ENCODE measurements at places on chromosomes 5 and 9.
A peak's percentile ranks its signal among the peaks of the same experiment; 100 is the strongest.

DNA sequence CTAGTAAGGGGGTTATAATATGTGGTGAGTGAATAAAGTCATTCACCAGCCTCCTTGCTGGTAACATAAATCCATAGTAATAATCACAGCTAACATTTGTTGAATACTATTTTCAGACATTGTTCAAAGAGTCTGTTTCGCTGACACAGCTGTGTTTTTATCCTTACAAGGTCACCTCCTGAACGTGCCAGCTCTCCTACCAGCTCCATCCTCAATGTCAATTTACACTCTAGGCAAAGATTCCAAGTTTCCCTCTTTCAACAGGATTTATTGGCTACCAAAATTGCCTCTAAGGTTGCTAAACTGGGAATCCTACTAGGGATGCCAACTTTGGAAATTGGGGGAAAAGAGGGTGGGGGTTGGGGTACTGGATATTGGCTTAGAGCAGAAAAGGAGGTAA lies 30.7 kb upstream of the SMC5 start:
- no peak for DNase-seq

DNA sequence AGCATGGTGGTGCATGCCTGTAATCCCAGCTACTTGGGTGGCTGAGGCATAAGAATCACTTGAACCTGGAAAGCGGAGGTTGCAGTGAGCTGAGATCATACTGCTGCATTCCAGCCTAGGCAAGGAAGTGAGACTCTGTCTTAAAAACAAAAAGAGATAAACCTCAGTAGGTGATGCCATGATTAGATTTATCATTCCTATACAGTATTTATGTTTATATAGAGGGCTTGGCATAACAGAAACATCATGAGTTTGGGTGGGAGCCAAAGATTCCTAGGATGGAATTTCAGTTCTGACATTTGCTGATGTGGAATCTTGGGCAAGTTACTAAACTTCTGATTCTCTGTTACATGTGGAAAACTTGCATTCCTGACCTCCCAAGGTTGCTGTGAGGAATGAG lies 22.3 kb downstream of the RFK start:
- DNase-seq, result peak; percentile 85

DNA sequence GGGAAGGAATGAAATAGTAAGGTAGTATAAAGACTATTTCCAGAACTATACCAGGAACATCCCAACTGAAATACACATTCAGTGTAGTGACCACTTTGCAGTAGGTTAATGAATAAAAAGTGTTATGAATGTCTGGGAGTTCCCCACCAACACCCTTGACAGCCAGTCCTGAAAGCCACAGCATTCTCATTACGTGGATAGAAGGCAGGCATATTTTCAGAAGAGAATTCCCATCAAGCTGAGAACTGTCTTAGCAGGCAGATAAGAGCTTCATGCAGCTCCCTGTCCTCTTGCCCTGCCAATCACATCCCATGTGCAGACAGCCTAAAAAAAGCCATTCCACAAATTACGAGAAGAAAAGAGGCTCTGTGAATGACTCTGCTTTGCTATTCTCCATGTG lies 695.0 kb downstream of the DTWD2 start:
- DNase-seq, result no peak

- DNase-seq, result no peak
Measured at GRCh38 chr9:68819065-68819464, 114.0 kb downstream of the PIP5K1B start.

DNA sequence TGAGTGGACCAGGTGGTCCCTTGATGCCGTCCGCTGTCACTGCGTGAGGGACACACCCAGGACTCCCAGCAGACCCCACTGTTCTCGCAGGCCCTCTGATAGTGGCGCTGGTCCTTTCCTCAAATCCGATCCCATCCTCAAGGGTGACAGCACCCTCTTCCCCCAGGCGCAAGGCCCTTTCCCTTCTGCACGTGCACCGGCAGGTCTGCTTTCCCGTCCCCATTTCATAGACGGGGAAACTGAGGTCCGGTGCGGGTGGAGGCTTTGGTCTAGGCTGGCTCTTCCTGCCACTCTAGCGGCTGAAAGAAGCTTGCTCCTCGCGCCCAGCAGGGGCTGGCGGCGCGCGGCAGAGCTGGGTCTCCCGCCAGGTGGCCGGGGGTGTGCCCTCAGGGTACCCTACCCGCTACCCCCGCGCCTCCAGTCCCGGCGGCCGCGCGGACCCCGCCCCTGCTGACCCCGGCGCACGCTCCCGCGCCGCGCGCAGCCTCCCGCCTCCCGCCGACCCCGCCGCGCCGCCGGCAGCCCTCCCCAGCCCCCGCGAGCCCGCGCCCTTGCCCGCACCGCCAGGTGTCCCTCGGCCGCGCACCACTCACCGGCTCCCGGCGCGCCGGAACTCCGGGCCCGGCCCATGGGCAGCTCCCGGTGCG lies 453 bp downstream of the RASGEF1C start:
- no peak for DNase-seq

DNA sequence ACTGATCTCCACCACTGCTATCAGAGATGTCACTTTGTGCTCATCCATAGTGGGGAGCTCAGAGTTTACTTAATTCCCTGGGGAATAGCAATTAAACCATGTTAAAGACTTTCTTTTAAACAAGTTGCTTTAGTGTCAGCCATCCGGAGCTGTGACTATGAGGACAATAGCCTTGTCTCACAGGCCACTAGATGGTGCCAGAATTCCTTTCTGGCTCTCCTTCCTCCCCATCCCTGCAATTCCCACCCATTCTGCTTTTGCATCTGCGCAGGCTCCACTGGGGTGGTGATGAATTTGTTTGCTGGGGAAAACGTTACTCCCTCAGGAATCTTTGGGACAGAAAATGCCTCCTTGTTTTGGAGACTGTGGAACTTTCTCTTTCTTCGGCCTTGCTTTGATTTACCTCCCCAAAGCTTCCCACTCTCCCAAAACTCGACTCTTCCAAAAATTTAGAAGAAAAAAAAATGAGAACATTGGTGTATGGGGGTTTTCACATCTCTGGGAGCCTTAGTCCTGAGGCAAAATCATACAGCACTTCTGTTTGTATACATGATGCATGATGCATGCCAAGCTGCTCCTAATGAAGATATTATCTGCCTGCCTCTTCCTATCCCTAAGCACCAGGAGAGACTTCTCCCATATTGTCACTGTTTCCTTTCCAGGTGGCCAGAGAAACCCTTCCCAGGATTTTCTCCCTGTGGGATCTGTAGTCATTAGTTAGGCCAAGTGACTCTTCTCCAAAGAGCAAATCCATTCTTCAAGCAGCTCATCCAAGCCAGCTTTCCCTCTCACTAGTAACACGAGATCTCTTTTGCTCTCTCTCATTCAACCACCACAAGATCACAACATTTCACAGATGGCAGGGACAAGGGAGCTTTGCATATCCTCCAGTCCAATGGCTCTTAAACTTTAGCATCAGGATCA lies 466.1 kb downstream of the TLR4 start:
- DNase-seq, result peak; percentile 29

DNA sequence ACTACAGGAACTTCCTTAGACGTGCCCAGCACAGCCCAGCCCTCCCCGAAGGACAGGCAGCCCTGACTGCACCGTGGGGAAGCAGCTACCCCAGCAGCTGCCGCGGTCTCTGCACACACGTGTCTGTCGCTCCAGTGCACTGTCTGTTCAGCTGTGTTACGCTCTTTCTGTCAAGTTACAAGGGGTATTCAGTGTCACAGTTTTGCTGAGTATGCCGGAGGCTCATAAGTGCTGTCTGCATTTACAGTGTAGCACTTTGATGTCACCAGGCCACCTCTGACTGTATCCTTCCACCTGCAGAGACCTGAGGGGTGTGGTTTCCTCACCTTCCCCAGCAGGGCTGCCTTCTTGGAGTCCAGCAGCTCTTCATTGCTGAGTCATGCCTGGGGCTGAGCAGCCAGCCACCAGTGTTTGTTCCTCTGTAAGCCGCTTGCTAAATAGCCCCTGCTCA lies 126.8 kb downstream of the EHMT1 start:
- no peak for DNase-seq

DNA sequence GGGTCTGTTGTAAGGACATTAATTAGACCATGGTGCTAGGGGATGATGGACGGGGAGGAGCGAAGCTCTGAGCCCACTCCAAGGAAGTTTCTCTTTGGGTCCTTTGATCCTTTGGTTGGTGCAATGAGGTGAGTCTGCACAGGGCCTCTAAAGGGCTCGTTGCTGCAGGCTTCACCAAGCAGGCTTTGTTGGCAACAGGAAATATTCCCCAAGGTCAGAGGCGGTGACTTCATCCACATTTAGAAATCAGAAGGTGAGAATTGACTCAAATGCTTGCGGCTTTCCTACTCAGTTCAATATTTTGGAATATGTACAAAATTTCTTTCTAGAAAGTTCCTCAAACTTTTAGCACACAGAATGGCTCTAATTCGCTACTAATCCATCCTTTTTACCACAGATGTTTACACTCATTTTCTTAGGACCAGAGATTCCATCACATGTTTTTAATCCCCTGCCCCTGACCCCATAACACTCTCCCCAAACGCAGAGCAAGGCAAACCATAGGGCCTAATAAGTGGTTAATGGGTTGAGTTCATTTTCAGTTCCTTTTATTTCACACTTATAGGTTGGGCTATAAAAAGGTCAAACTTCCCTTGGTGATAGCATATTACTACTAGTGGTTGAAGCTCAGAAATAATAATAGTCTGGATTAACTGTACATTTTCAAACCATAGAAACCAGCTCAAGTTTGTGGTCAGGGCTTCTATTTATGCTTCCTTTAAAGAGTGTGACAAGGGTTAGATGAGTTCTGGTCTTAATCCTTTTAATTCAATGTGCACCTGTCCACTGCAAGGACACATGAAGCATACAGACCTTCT lies 37.3 kb upstream of the TMEM252 start:
- no peak for DNase-seq

DNA sequence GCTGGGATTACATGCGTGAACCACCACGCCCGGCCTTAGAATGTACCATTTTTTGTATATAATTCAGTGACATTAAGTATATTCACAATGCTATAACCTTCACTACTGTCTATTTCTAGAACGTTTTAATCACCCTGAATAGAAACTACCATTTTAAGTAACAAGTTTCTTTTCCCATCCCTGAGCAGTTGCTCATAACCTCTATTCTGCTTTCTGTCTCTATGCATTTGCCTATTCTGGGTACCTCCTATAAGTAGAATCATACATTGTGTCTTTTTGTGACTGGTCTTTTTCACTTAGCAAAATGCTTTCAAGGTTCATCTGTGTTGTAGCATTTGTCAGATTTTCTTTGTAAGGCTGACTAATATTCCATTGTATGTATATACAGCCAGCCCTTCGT lies 39.9 kb downstream of the DDX46 start:
- no peak for DNase-seq

DNA sequence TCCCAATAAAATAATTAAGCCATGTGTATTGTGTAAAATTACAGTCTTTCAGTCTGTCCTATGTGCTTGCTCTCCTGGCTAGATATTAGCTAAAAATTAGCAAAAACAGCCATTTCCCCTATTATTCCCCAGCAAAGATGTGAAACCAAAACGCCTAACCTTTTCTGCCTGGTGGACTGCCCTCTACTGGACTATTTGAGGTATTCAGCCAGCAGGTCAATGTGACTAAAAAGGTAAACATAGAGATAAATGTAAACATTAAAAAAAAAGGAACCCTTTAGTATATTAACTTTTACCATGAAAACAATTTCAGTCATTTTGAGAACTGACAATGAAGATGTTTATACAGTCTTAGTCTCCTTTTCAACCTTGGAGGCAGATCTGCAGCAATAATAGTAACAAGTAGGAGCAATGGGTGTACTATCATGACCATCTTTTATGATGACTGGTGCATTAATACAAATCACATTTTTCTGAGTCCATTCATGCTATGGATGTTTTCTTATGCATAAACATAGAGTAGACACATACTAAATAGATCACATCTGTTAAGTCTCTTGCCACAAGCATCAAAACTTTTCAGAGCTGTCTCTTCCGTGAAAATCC lies 10.1 kb downstream of the ATG12 start:
- peak; percentile 40 for DNase-seq

DNA sequence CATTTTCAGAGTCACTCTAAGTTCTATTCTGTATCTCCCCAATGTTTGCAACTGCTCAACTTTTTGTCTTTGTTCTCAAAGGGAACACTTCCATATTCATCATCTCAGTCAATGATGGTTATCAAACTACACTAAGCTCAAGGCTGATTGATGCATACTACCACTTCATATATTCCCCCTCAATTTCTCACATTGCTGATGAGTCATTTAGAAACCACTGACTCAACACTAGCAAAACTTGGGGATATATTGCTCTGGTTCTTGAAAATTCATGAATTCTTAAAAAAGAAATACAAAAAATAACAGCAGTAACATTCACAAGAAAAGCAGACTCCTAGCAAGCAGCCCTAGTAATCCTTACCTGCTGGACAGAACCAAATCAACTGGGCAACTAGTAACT lies 52.2 kb downstream of the ABHD17B start:
- DNase-seq, result peak; percentile 59

DNA sequence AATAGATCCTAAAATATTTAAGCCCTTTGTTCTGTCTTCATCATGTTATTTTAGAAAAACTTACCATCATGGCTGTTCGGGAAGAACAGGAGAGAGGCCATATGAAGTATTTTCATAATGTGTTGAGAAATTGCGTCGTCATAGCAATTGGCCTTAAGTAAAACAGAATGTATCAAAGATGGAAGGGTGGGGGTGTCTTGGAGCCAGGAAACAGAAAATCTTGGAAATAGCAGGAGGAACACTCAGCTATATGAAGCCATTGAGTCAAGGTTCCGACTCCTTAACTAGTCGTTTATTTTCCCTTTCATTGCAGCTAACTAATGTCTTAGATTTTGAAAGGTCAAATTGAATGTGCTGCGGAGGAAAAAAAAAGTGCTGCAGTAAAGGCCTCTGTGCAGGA lies 1.3 kb downstream of the SPTAN1 start:
- peak; percentile 74 for DNase-seq

DNA sequence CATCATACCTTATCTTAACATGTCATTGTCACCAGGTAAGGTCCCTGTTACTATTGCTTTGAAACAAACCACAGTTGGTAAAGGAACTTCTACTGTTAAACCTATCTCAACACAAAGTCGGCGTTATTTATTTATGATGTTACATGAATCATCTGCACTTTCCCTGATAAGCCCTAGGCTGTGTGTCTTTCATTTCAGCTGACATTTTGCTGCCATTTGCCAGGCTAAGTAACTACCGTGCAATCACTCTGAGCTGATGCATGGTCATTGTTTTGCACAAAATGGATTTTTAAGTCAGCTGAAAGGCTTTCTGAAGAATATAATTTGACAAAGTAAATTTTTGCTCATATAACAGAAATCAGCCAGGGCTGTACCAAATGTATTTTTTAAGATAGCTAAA lies 546.5 kb downstream of the ZNF608 start:
- DNase-seq, result no peak

- DNase-seq, result peak; percentile 19
Measured at GRCh38 chr9:130039528-130040147, 3.4 kb downstream of the FNBP1 start.

DNA sequence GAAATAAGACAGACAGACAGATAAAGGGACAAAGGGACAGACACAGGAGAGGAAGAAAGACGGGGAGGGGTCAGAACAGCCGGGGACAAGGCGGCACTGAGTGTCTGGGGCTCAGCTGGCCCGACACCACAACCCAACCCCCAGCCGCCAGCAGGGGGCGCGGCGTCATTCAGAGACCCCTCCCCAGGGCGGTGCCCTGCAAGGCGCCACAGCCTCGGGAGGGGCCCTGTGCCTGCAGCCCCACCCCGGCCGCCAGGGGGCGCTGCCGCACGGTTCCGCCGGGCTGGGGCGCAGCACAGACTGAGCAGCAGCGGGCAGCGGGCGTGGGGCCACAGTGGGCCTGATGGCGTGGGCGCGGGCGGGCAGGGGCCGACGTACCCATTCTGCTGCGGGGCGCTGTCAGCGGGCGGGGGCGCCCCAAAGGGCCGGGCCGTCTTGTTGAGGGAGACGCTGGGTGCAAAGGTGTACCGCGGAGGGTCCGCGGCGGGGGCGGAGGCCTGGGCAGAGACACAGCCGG lies 5.9 kb downstream of the PDLIM7 start:
- peak; percentile 65 for DNase-seq

Data from fibroblast of skin of right biceps (primary cell).